RKO (cell line): ENCODE measurements at places on chromosomes 5 and 9.

DNA sequence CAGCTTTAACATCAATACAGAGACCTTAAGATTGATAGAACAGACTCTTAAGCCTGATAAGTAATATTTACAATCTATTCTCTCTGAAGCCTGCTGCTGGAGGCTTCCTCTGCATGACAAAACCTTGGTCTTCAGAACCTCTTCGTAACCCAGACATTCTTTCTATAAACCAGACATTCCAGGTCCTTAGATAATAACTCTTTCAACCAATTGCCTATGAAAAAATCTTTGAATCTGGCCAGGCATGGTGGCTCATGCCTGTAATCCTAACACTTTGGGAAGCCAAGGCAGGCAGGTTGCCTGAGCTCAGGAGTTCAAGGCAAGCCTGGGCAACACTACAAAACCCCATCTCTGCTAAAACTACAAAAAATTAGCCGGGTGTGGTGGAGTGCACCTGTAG is 327.8 kb downstream of the ENC1 start:
- no peak for DNase-seq

GRCh38 chr5:32419791-32420190 is 24.7 kb downstream of the ZFR start:
- no peak for DNase-seq

DNA sequence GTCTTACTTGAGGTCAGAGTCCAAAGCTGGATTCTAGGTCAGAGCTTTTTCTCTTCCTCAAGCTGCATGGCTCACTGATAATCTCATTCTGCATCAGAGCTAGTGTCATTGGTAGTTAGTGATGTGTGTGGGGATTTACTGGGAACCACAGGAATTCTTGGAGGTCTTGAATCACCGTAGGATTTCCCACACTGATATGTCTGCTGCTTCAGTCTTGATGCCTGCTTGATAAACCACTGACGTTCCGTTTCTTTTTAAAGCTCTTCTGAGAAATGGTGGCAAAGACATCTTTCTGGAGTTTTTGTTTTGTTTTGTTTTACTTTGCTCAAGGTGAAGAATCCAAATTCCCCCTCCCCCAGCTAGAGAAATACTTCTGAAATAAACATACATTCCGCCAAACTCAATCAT is 1.2 kb upstream of the GARIN3 start:
- DNase-seq, result peak; percentile 46

DNA sequence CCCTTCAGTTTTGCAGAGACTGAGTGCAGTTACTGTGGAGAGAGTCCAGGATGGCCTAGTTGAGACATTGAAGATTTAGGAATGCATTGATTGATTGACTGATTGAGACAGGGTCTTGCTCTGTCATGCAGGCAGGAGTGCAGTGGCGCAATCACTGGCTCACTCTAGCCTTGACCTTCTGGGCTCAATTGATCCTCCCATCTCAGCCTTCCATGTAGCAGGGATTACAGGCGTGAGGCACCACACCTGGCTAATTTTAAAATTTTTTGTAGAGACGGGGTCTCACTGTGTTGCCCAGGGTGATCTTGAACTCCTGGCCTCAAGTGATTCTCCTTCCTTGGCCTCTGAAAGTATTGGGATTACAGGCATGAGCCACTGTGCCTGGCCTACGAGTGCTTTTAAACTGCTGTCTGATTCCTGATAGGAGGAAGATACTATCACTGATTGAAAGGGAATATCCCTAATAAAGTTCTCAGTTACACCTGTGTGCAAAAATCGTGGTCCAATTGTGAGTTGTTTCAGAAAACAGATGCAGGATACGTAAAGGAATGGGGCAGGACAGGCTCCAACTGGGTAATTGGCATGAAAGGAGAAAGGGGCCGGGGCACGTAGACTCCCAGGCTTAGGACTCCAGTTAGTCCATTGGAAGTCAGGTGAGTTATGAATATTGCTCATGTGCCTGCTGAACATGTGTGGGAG is 87.5 kb downstream of the KDM4C start:
- no peak for DNase-seq

- DNase-seq, result no peak
These were observed 82.5 kb downstream of the SPRY4 start for GRCh38 chr5:142242272-142242671.

- DNase-seq, result no peak
These were observed 34.4 kb downstream of the MAP1B start for GRCh38 chr5:72141440-72142355.

DNA sequence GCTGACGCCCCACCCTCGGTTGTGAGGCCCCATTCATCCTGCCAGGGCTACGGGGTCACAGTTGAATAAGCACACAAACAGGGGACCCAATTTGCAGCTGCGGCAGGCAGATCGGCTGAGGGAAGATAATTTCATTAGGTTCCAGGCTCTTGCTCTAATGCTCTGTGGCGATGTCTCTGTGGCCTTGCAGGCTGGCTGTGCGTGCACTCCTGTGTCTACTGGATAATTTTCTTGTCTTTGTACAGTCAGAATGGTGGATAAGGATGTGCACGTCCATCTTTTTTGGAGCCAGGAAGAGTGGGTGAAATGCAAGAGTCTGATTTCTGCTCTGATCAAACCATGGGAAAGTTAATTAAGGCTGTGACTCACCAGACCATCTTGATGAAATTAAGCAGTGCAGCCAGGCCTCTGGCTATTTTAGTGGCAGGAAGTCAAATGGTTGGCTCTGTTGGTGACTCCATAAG is 39.2 kb downstream of the NSG2 start:
- no peak for DNase-seq

DNA sequence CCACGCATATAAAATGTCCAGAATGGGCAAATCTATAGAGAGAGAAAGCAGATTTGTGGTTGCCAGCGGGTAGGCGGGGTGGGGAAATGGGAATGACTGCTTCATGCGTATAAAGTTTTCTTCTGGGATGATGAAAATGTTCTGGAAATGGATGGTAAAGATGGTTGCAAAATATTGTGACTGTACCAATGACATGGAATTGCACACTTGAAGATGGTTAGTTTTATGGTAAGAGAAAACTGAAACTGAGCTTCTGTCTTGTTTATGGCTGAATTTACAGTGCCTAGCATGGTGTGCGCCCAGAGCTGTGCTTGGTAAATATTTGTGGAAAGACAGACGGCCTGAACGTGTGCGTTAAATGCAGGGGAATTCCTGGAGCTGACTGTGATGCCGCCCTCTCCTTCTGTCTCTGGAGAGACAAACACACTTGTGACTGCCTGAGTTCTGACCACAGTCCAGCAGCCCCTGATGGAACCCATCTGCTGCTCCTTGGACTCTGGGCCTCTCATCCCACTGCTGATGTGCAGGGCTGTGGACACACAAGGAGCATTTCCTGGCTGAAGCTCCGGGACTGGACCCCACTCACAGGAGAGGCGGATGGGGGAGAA is 8.6 kb upstream of the PTGES start:
- no peak for DNase-seq

DNA sequence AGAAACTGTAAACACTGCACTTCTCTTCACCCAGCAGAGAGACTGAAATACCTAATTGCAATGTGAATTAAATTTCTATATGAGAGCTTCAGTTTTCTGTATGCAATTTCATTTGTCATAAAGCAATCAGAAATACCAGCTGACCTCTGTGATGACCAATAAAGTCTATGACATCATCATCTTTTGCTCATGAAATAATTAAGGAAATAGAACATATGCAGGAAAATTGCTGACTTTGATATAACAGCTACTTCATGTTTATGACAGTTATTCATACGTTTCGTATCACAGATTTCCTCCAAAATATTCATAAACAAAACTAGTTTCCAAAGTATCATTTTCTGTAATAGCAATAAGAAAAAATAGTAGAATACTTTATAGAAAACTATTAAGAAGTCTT is 652.3 kb downstream of the SLCO4C1 start:
- DNase-seq, result peak; percentile 12

- DNase-seq, result no peak
These were observed 592.4 kb downstream of the CSNK1G3 start for GRCh38 chr5:124104344-124104743.

GRCh38 chr5:89117124-89117644 is 234.2 kb upstream of the MEF2C start:
- no peak for DNase-seq

GRCh38 chr5:163612358-163613149 is 107.1 kb downstream of the MAT2B start:
- DNase-seq, result no peak

- DNase-seq, result peak; percentile 56
These were observed 21.6 kb downstream of the FBXW11 start for GRCh38 chr5:171984748-171985419.

DNA sequence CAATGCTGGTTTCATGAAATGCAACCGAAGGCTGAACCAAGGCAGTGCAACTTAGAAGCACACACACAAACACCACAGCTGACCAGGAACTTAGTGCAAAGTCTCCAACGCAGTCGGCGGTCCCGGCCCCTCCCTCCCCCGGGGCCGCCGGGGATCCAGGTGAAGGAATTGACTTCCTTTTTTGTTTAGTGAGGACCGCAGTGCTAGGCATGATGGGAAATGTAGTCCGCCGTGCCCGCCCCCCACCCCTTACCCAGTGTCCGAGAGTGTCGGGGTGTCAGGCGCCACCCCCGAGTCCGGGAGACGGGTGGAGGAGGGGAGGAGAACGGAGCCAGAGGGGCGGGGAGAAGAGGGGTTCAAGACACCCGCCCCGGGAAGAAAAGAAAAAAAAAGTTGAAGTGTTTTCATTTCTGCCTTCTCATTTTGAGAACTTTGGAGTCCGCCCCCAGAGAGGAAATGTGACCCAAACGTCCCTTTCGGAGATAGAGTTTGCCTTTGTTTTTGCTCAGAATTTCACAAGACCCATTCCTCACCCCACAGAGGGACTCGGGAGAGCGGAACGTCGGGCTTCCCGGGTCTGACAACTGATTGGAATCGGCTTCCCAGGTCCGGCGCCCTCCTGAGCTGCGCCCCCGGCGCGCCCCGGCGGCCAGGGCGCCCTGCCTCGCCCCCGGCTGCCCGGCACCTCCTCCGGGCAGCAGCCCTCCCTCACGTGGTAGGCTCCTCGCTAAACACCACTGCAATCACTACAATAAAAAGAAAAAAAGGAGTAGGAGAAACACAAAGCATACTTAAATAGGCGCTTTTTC is 2.0 kb downstream of the IER5L start:
- peak; percentile 99 for DNase-seq

DNA sequence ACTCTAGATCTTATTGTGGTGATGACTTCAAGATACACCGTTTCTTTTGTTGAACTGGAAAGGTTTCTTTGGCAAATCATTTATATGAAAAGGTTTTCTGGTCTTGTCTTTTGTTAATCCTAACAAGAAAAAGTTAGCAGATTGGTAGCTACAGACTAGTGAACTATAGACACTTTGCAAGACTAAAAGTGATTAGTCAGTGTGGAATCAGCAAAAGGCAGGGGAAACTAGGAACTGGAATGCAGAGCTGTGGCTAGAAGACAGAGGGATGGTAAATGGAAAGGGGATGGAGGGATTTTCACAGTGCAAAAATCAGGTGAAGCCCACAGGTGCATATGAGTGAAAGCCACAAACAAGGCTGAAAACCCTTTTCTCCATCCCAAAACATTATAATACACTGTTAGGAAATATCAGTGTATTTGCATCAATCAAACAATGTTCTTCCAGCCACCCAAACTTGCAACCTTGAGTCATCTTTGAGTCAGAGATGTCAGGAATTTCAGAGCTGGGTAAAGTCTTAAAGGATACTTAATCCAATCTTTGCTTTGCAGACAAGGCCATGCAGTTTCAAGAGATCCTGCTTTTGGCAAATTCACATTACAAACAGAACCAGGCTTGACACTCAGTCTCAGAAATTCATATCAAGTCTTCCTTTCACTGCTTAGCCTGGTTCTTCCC is 52.7 kb downstream of the PLK2 start:
- peak; percentile 7 for DNase-seq

DNA sequence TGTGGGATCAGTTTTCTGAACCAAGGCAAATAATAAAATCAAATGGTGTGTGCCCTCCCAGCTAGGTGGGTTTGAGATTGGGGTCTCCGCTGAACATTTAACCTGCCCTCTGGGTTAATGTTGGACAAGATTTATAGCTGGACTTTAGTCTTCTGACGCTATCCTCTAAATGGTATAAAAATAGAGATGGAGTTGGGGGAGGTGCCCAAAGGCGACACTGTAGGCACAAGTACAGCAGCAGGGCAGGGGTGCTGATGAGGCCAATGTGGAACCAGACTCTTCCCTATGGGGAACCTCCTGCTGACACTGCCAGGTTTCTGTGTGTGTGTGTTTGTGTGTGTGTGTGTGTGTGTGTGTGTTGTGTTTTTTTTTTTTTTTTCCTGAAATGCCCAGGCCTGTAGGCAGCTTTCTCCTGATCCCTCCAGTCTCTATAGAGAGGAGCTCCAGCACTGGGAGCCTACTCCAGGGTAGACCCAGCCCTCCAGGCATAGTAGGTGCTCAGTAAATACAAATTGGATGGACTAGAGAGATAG is 37.9 kb downstream of the PCDH1 start:
- DNase-seq, result no peak

DNA sequence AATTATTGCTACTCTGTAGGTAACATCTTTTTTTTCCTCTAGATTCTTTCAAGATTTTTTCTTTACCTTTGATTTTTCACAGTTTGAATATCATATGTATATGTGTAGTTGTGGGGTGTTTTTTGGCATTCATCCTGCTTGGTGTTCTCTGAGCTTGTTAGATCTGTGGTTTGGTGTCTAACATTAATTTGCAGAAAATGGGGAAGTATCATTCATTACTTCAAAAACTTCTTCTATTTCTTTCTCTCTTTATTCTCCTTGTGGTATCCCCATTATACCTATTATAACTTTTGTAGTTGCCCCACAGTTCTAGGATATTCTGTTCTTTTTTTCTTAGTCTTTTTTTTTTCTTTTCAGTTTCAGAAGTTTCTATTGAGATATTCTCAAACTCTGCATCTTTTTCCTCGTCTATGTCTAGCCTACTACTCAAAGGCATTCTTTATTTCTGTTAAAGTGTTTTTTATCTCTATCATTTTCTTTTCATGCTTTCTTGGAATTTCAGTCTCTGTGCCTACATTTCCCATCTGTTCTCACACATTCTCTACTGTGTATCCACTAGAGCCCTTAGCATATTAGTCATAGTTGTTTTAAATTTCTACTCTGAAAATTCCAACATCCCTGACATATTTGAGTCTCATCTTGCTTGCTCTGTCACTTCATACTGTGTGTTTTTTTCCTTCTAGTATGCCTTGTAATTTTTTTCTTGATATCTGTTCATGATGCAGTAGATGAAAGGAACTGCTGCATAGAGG is 60.1 kb upstream of the GNA14 start:
- no peak for DNase-seq

- no peak for DNase-seq
These were observed 48.5 kb downstream of the PLK2 start for GRCh38 chr5:58411372-58411771.

DNA sequence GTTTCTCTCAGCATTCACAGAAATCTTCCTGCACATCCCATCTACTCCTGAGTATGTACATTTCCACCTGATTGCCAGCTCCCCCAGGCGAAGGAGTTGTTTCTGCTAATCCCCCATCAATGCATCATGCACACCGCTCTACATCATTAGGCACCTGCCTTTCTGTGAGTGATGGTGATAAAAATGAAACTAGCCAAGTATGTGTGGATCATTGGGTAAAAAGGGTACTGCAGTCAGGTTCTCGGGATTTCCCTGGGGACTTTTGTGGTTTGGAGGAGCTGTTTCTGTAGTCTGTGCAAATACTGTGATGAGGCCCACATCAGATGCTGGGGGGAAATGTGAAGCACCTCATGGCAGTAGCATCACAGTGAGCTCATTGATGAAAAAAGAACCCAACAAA is 30.4 kb downstream of the CAMK4 start:
- no peak for DNase-seq

- no peak for DNase-seq
These were observed 212.1 kb downstream of the SLF1 start for GRCh38 chr5:94830520-94830919.
